ENCODE measurements at places on chromosomes 3 and 15.

- DNase-seq, result no peak
Measured at GRCh38 chr3:14431452-14431916, 29.1 kb downstream of the SLC6A6 start.

DNA sequence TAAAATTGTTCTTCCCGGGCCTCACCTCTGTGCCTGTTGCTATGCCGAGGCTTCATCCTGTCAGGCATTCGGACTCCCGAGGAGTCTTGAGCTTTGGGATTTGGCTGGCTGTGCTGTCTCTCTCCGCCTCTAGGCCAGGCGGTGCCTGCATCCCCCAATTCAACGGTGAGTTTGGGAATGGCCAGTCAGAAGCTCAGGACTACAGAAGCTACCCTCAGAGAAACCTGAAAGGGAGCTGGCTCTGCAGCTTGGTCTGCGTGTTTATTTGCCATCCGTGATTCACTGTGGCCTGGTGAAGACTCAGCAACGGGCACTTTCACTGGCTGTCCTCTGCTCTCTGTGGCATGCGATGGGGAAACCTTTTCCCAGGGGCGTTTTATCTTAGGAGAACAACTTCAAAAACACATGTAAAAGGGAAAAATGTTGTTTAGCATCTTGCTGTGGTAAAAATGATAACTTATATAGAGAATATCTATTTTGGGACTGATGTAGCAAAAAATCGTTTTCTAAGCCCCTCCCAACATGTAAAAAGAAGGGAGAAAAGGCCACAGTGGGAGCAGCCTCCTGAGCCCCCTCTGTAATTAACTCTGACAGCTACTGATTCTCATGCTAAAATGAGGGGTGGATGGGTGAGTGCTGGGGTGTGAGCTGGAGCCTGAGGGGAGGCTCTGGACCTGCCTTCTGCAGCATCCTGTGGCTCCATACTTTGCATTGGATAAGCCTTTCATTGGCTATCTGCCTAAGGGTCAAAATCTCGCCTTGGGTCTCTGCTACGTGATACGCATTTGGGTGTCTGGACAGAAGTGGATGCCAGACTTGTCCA, 103.4 kb upstream of the KLHL25 start:
- DNase-seq, result peak; percentile 27

- peak; percentile 30 for DNase-seq
Measured at GRCh38 chr3:185552358-185552877, at the start of gene LIPH. TSS of gene LIPH (minus strand) at chr3:185552588. CDS start at chr3:185552471, 117 bp downstream.

DNA sequence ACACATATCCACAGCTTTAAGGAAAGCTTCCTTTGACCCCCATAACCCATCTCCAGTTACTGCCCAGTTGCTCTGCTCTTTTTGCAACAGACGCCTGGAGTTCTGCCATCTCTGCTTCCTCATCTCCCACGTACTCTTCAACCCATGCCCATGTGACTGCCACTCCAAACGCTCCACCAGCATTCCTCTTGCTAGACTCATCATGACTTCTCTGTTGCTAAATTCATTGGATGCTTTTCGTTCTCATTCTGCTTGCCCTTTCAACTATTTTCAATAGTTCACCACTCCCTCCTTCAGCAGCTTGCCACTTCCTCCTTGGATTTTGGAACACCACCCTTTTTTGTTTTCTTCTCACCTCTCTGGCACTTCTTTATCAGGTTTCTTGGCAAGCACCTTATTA, 2.7 kb upstream of the KNSTRN start:
- DNase-seq, result peak; percentile 100

DNA sequence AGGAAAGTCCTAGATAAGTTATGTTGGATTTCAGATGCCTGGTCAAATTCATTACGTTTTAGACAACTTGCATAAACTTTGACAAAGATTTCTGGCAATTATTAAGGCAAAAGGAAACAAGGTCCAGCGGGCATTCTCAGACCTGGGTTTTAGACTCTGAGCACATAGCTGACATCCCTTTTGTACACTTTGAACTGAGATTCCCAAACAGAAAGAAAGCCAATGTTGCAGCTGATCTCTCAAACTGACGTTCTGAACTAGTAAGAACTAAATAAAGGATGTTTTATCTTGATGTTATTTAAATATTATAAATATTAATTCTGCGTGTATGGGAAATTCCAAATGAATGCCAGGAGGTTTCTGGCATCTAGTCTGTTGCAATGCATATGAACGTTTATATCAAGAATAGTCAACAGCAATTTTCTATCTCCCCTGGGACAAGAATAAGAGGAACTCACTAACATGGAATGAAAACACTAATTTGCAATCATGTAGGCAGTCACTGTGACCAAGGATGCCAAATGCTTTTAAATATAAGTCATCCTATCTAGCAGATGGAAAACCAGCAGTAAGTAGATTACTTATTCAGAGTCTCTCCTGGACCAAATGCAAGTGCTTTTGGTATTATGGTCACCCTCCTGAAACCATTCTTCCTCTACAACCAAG, 202.1 kb downstream of the GREM1 start:
- DNase-seq, result peak; percentile 34

DNA sequence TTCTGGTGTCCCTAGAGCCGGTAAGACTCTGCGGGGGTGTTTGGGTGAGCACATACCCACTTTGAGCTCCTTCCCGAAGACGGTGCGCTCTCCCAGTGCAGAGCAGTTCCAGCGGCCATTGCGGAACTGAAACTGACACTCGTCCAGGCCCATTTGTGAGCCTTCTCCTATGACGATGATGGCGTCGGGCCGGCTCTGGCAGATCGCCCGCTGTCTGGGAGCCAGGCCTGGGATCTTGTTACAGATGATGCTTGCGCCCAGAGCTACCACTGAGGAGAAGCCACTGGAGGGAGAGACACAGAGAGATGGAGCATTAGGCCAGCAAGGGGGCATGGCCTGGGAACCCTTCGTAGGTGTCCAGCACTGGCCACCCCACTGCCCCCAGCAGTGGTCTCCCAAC, 5.0 kb downstream of the WNT7A start:
- DNase-seq, result no peak

DNA sequence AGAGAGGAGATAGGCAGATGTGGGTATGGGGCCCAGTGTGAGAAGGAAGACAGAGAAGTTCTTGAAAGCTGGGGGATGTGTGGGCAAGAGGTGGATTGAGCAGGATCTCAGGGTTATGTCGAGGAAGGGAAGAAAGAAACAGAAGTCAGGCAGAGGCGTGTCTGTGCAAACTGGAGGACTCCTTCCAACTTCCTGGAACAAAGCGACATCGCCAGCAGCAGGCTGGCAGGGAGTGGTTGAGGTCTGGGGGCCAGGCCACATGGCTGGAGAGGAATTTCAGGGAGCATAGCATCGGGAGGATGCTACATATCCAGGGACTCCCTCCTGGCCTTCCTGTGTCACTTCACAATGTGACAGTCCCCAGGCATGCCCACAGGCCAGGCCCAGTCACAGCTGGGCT, 42.9 kb upstream of the MYZAP start:
- no peak for DNase-seq

DNA sequence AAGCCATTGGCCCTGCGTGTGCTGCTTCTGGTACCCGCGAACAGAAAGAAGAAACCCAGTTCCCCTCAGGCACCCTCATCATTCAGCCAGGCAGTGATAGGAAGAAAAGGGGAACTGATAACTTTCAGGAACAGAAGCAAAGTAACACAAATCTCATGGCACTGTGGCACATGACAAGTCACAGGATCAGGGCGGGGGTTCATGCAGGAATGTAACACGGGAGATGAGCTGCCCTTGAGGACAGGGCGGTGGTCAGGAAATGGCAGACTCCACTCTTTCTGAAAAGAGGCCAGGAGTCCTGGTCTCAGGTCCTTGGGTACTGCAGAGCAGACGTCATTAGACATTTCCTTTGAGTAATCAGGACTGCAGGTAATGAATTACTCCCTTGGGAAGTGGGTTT, 95.5 kb downstream of the CCNL1 start:
- no peak for DNase-seq

GRCh38 chr3:129699199-129699598, 92.7 kb upstream of the PLXND1 start:
- no peak for DNase-seq

- no peak for DNase-seq
Measured at GRCh38 chr3:50268276-50268675, 671 bp upstream of the SEMA3B start.

DNA sequence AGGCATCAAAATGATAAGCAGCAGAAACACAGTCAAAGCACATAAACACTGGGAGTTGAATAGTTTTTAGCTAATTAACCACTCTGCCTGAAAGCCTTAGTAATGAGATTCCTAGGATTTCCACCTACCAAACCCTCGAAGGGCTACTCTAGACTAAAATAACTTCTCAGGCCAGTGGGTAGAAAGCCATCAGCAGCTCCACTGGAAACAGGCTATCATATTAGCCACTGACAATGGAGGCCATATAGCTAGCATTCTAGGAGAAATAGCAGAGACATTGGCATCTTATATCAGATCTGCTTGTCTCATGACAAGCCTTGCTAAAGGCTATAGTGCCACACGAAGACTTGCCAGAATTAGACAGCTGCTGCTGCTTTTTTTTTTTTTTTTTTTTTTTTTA, 4.5 kb upstream of the CAPN3 start:
- DNase-seq, result peak; percentile 51

DNA sequence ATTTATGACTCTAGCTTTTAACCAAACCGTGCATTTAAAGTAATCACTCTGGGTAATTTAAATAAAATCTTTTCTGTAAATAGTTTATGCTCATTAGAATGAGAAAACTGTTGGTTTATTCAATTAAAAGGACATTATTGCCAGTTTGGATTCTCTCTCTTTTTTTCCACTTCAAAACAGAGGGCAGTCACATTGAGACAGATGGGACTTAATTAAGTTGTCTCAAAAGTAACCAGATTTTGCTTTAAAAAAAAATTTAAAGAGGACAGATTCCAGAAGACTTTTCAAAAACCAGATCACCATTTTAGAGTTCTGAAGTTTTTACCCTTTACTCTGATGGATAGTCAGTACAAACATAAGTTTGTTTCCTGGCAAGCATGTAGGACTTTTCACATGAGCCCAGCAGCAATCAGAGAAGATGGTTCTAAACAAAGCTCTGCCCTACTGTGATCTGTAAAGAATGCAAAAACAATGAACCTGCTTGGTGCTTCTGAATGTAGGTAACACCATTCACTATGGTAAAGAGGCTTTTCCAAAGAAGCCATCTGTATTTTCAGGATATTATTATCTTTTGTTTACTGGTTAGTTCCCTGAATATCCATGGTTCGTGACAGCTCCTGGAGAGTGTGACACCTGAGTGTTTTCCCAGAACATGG, 136.2 kb downstream of the LRTM1 start:
- DNase-seq, result no peak

- DNase-seq, result no peak
Measured at GRCh38 chr3:138157743-138158142, 17.0 kb downstream of the DBR1 start.

- DNase-seq, result no peak
Measured at GRCh38 chr3:52521881-52522650, 11.6 kb downstream of the NT5DC2 start.

DNA sequence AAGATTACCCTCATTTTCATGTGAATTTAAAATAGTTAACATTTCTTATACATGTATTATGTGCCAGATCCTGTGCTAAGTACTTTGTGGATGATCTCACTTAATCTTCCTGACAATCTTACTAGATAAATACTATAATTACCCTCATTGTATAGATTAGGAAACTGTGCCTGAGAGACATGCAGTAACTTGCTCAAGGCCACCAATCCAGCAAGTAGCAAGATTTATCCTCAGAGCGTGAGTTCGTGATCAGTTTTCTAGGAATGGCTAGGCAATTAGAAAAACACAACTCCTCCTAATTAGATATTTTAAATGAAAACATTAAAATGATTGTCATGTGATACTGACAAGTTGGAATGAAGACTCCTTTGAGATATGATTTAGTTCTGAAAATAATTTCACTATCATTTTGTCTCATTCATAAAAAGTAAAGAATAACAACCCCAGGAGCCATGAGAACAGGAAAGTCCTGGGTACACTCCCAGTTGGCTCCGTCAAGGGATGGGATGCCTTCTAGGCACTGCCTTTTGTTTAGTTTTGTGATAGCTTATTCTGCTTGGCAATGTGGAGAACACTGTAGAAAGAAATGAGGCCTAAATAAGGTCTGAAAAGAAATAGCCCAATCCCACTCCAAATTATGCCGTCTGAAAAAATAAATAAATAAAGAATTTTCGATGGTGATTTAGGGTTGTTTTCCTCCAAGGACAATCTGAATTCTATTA, 61.3 kb downstream of the FBN1 start:
- DNase-seq, result no peak

DNA sequence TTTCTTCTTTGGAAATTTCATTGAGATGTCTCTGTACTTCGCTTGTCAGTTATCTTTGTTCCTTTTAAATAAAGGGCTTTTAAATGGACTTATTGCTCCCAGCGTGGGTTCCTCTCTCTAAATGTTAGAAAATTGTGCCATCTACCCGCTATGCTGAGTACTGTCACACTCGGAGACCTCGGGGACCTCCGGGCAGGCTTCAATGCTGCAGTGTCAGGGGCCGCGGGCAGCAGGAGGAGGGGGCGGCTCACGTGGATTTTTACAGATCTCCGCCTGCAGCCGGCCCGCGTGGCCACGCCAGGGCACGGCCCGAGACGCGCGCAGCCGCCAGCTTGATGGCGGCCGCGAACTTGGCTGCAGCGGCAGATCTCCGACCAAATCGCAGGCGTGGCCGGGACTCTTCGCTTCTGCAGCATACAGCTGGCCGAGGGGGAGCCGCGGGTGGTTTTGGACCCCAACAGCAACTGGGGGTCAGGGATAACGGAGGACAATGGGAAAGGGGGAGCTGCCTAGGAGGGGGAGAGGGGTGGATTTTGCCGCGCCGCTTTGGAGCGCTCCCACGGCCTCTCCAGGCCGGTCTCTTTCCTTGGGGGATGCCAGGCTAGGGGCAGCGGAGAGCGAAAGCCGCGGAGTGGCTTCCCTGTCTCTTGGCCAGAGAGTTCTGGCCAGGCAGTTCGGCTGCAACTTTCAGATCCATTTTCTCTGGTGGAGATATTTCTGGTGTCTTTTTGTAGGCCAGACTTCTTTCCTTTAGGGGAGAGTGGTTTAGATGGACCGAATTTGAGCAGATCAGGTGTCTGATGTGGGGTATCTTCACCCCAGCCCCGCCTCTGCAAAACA, 15.3 kb downstream of the NR2F2 start:
- peak; percentile 88 for DNase-seq

DNA sequence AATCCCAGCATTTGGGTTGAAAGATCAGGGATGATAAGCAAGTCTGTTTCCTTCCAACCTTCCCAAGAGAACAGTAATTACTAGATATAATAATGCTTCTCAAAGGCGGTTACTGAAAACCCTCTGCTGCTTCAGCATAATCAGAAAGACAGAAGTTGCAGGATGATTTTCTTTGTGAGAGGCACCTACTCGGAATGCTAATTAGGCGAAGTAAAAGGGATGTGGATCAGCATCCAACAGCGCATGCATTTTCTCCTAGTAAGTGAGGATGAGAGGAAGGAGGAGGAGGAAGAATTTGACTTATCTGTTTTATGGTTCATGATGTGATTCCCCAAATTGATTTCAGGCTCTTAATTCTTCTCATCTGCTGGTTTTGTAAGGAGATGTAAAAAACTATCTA, 118.0 kb downstream of the CACNA2D3 start:
- no peak for DNase-seq

- DNase-seq, result no peak
Measured at GRCh38 chr15:96538491-96538890, 208.0 kb downstream of the NR2F2 start.

GRCh38 chr15:61171209-61171608, 57.9 kb downstream of the RORA start:
- no peak for DNase-seq

All from myocyte (in vitro differentiated cells).